Neuronal stem cell (in vitro differentiated cells): ENCODE measurements at places on chromosomes 2 and 18.
A peak's percentile ranks its signal among the peaks of the same experiment; 100 is the strongest.

DNA sequence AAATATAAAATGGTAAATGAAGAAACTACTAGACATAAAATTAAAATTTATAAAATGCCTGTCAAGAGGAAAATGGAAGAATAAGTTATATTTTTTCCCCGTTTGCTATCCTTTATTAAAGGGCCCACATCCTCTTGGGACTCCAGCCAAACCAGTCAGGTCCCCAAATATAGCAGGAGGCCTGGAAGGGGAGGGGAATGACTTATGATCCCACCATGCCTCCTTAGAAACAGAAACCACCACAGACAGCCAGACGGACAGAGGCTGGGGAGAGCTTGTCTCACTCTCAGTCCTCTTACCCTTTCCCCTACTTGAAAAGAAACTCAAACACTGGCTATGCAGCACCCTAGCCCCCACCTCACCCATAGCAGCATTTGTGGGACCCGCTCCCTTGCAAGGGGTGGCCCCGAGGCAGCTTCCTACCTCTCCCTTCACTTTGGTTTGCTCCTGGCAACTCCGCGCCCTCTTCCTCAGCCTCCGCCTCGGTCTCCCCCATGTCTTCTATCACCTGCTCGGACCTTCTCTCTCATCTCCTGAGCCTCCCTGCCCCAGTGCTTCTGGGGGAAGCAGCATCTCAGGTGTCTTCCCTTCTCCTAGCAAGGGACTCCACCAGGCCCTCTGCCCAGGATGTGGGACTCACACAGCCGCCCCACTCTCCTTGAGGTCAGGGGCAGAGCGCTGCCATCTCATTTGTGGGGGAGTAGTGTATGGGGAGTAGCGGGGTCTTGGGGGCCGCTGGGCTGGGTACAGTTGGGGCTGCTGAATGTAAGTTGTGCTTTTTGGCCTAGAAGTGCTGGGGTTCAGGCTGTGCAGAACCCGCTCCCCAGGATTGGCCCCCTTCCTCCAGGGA is 37.4 kb upstream of the ANKRD62 start:
- DNase-seq, result no peak

DNA sequence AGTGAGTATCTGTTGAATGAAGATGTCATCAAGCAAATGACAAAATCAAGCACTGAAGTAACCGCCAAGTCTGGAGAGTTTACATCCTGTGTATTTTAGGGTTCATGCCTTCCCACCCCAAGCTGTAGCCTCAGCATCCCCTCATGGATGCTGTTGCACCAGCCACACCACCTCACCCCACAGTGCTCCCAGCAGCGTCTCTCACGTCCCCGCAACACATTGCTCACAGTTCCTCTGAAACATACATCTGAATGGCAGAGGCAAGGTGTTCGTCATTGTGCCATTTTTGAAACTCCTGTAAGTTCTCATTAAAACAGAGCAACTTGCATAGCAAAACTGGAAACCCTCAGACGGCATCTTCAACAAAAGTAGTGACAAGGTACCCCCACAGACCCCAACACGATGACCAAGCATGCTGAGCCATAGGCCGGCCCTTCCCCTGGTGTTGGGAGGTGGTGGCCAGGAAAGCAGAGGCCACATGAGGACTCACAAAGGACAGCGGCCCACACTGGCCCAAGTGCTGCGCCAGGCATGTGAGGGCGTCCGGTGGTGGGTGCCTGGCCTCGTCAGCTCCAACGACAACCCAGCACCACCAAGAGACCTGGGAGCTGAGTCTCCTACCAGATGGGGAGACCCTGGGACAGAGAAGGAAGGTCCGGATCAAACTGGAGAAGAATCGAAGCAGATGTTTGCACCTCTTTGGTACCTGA is 456.5 kb downstream of the EIPR1 start:
- DNase-seq, result no peak

GRCh38 chr2:64586883-64587481 is 62.9 kb downstream of the AFTPH start:
- peak; percentile 35 for DNase-seq

- no peak for DNase-seq
These were observed 65.5 kb downstream of the NEB start for GRCh38 chr2:151668737-151669136.

GRCh38 chr2:241228860-241229516 is 40.5 kb downstream of the ANO7 start:
- no peak for DNase-seq
